T follicular helper cell (primary cell): ENCODE measurements at places on chromosomes 16 and 17.

GRCh38 chr17:50209472-50210239 lies 8.2 kb upstream of the COL1A1 start:
- DNase-seq = no peak

GRCh38 chr17:1179818-1180742 lies at the start of gene ABR:
ABR (minus strand) TSS chr17:1179981; CDS start chr17:1179727, 254 bp downstream.
- peak; percentile 45 for DNase-seq

- no peak for DNase-seq
Measured at GRCh38 chr17:42424991-42425610, 2.0 kb upstream of the CAVIN1 start.

- no peak for DNase-seq
Measured at GRCh38 chr17:44120851-44121605, 2.4 kb downstream of the HDAC5 start.

- no peak for DNase-seq
Measured at GRCh38 chr16:17470182-17470907, 415 bp downstream of the XYLT1 start.

DNA sequence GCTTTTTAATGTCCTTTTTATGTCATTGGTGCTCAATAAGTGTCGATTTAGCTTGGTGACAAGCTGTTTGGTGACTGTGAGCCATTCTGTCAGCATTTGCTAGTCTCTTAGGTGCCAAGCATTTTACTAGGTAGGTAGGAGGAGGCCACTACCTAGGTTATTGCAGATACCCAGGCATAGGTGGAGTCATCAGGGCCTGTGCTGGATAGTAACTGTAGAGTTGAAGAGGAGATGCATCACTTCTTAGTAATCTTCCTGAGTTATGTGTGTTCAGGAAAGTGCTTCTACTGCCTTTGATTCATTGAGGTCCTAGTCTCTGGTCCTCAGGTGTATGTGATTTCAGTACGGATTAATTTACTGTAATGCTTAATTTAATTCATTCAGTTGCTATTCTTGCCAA lies 17.7 kb downstream of the USP10 start:
- DNase-seq = no peak

GRCh38 chr17:37050920-37051319 lies 102.2 kb downstream of the AATF start:
- DNase-seq = no peak

- no peak for DNase-seq
Measured at GRCh38 chr16:46911038-46911437, 26.9 kb downstream of the GPT2 start.

DNA sequence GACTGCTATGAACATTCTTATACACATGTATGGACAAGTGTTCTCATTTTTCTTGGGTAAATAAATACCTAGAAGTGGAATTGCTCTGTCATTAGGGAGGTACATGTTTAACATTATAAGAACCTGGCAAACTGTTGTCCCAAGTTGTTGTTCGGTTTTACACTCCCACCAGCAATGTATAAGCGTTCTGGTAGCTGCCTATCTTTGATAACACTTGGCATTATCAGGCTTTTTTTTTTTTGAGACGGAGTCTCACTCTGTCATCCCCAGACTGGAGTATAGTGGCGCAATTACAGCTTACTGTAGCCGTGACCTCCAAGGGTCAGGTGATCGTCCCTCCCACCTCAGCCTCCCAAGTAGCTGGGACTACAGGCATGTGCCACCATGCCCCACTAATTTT lies 16.3 kb downstream of the ATAD5 start:
- DNase-seq = no peak

- DNase-seq = no peak
Measured at GRCh38 chr16:25443994-25444393, 186.3 kb upstream of the ZKSCAN2 start.

DNA sequence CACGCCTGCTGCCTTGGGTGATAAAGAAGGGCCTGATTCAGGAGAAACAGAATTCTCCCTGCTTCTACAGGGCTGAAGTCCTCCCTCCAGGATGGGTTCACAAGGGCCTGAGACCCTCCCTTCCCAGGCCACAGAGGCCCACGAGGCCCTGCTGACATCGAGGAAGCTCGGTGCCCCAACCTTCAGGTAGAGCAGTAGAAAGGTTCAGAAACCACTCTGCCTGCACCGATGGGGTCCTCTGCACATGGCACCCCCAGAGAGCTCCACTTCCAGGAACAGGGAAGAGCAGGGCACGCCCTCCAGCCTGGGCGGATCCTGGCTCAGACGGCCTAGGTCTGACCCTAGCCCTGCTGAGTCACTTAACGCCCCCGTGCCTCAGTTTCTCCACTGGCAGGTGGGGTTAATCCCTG lies 773 bp downstream of the CENPX start:
- no peak for DNase-seq

- no peak for DNase-seq
Measured at GRCh38 chr16:23434380-23434779, 18.6 kb downstream of the COG7 start.

DNA sequence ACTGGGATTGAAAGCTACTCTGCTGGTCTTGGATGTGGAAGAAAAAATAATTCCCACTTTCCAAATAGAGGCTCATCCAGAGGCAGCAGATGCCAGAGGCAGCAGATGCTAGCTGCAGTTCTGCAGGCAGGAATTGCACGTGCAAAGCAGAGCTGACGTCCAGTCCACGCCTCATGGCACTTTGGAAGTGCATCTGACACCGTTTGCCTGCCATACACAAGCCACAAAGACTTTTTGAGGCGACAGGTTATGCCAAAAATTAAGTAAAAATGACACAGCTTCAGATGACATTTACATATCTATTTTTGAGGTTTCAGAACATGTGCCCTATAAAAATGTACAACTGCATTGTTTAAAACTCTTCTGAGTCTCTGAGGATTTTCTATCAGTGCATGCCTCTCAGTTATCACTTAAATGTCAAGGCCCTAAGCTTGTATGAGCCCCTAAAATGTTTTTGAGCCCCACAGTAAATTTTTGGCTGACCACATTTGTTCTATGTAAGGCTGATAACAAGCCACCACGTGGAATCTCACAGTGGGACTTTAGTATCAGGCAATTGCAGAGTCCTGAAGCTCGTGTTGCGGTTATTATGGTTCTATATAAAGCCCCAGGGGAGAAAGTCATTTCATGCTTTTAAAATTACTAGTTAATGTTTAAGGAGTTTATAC lies 239.2 kb downstream of the PRKCA start:
- DNase-seq = no peak

DNA sequence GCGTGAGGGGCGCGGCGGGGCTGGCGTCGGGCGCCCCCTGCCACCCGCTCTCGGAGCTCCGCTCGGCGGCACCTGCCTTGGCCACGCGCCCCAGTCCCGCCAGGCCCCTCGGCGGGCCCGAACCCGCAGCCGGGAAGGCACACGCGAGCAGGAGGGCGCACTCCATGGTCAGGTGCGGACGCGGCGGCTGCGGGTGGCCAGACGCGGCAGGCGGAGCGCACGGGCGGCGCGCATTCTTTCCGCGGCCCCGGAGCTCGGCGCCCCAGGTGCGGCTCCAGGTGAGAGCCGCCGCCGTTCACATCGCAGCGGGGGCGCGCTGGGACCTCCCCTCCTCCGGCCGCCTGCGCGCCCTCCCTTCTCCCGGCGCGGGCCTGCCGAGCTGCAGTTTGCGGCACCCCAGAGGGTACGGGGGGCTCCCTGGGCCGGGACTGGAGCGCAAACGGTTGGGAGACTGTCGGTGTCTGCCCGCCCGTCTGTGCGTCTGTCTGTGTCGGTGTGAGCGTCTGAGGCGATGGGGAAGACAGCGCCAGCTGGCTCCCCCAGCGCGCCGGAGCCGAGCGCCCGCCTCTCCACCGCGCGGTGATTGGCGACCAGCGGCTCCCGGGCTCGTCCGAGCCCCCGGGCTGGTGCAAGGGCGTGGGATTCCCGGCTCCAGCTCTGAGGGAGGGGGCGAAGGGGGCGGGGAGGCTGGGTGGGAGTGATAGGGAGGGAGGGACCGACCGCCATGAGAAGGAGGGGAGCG lies at the start of gene ADAMTS18:
Gene ADAMTS18, minus strand, starts transcription at position 505 of the 742 bp plus-strand sequence. Its CDS starts 339 bp downstream, at position 166.
- no peak for DNase-seq

DNA sequence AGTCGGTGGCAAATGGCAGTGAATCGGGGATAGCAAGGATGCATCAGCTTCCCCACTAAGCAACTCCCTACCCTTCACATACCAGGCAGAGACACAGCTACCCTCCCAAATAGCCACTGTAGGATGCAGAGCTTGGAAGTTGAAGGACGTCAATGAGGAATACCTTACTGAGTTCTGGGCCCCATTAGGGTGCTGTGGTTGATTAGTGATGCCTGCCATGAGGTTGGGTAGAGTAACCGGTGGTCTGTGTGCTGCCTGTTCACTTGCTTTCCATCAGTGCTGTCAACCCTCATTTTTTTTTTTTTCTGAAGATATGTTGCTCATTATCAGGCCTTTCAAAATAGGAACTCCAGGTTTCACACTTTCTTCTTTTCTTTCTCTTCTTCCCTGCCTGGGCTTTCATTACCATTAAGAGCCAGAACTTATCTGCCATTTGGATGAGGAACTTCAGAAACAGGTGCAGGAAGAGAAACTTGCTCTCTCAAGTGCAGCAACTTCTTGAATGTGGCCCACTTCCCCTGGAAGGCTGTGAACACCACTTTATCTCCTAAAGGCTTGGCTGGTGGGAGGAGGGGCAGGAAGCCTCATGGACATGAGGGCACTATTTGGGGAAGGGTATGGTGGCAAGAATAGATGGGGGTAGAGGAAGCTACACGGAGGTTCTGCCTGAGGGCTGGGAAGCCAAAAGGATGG lies 183.5 kb downstream of the NTN1 start:
- DNase-seq = no peak

- no peak for DNase-seq
Measured at GRCh38 chr16:3706253-3707012, 10.9 kb downstream of the TRAP1 start.

DNA sequence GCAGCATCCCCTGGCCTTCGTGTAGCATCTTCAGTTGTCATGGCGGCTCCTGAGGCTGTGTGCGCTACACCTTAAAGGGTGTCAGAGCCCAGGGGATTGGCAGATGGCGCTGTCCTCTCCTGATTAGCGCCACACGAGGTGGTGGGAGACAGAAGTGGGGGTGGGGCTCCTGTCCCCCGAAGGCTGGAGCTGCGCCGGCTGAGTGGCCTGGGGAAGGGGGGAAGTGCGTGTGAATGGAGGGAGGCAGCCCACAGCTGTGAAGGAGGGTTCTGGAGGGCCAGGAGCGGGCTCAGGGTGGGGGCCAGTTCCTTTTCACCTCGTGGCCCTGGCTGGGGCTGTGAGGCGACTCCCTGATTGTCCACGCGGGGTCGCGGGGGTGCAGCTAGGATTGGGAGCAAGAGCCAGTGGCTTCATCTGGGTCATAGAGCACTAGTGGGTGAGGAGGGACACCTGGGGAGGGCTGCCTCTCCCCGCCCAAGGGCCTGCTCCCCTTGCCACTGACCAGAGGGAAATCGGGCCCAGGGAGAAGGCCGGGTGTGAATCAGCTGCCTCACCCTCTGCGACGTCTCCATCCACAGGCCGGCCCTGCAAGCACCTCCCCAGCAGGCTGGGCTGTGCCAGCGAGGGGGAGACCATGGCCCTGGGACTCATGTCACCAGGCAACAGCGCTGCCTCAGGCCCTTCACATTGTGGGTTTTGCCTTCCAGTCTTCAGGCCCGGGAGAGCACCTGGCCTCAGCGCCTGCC lies 14.1 kb downstream of the BAHCC1 start:
- DNase-seq = no peak
